Osteocyte (in vitro differentiated cells): ENCODE measurements at places on chromosomes 4 and X. TPM values are rescaled to one million over a fixed set of nuclear protein-coding genes. Genes with fewer than 3 reads are reported as not detected.
A peak's percentile ranks its signal among the peaks of the same experiment; 100 is the strongest.

The AMTN gene
- total RNA-seq = not detected in 2 replicates

The AWAT2 gene
- not detected in 2 replicates for total RNA-seq

- DNase-seq = no peak
These were observed 125.3 kb downstream of the CCNG2 start for GRCh38 chr4:77282305-77282704.

DNA sequence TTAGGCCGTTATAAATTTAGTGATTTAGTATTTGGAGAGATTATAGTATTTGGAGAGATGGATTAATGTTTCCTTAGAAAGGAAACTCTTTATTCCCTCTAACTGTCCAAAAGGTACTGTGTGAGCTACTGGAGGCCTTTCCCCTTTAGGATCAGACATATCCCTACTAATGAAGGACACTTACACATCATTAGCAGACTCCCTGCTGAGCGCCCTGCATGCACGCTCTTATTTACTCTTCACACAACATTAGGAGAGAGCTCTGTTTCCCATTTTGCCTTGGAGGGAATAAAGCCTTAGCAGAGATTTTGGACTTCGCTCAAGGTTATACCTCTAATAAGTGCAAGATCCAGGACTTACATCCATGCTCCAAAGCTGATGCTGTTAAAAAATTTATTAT is 17.8 kb upstream of the STOX2 start:
- no peak for DNase-seq

GRCh38 chr4:3009422-3009821 is 46.1 kb downstream of the GRK4 start:
- no peak for DNase-seq

DNA sequence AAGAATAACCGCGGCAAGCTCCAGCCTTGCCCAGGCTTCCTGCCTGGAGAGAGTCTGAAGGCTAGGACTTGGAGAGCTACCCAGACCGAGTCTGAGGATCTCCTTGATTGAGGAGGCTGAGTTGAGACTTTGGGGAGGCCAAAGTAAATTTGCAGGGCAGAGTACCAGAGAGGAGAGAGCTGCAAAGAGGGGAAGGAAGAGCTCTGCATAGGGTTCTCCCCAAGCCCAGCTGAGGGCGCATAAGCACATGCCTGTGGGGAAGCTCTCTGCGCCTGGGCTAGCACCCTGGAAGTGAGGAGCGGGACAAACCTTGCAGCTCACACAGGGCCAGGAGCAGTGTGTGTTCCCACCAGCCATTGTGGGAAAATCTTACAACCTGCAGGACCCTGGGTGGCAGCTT is 56.1 kb downstream of the FAM193A start:
- DNase-seq = no peak

- no peak for DNase-seq
These were observed 170.5 kb downstream of the CDS1 start for GRCh38 chr4:84753321-84753972.

- DNase-seq = no peak
These were observed 21.7 kb upstream of the EGFL6 start for GRCh38 chrX:13547671-13548070.

- no peak for DNase-seq
These were observed 7.6 kb upstream of the DLG3 start for GRCh38 chrX:70437011-70437410.

DNA sequence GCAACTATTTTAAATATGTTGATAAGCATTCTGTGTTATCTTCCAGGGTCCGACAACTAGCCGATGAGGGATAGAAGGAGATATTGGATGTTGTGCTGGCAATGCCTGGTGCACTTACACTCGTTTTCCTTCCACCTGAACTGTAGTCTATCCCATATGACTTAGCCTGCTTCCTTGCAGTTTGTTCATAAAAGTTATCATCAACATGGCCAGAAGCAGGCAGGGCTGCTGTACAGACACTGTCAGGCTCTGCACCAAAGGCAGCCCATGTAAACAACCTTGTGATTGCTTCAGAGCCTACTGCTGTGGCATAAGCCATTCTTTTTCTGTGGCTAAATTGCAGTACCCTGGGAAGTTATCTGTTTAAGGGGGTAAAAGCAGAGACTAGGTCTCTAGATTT is 1.6 kb downstream of the MAPK10 start:
- DNase-seq = no peak

The TEX13D gene
- not detected in 2 replicates for total RNA-seq

The ZNF718 gene
- total RNA-seq = 5.8 and 5.9 TPM in 2 replicates

DNA sequence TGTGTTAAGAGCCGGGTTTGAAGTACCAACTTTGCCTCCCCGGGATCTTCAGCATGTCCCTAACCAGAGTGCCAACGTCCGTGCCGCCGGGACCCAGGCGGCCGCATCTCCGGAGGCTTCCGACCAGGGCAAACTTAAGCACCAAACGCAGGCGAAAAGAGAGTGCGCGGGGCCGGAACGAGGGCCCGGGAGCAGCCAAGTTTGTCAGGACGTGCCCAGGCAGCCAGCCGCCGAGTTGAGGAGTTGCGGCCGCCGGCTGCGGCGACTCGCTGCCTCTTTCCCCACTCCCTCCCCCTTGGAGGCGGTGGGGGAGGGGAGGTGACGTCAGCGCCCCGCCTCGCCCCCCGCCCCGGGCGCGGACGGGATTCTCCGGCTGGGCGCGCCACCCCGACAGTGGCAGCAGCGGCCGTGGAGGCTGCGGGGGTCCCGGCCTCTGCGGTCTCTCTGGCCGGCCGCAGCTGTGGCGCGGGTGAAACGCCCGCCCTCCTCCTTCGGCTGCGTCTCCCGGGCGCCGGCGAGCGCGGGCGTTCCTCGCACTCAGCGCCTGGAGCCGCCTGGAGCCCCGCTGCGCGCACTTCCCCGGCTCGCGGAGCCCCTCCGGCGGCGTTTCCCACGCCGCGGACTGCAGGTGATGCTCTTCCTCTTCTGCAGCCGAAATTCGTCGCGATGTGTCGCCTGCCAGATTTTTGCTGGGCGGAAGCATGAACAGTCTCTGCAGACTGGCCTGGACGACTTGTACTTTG is 2.9 kb upstream of the FAT1 start:
- DNase-seq = peak; percentile 94

- no peak for DNase-seq
These were observed 740.6 kb upstream of the FAM241A start for GRCh38 chr4:111404673-111405072.

The NEUROG2 gene
- not detected in 2 replicates for total RNA-seq

The TLR3 gene
- 7.5 and 8.2 TPM in 2 replicates for total RNA-seq

GRCh38 chr4:82747686-82748575 is 50.7 kb downstream of the SCD5 start:
- no peak for DNase-seq

DNA sequence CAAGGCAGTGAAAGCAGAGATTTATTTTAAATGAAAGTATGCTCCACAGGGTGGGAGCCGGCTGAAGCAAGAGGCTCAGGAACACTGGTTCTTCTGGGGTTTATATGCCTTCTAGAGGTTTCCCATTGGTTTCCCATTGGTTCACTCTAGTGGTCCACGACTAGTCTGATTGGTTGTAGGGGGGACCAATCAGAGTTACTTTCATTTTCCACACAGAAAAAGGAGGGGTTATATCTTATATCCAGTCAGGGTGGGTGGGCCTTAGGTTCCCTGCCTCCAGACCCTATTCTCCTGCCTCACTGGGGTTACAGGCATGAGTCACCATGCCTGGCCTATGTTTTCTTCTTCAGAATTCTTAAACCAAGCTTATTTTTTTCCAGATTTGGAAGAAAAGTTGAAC is 101.6 kb downstream of the KLHL8 start:
- no peak for DNase-seq

- DNase-seq = no peak
These were observed 148.7 kb downstream of the ENOX2 start for GRCh38 chrX:130754353-130754752.

The MAGEC3 gene
- total RNA-seq = not detected in 2 replicates

GRCh38 chr4:137519406-137519805 is 12.9 kb downstream of the PCDH18 start:
- DNase-seq = no peak

DNA sequence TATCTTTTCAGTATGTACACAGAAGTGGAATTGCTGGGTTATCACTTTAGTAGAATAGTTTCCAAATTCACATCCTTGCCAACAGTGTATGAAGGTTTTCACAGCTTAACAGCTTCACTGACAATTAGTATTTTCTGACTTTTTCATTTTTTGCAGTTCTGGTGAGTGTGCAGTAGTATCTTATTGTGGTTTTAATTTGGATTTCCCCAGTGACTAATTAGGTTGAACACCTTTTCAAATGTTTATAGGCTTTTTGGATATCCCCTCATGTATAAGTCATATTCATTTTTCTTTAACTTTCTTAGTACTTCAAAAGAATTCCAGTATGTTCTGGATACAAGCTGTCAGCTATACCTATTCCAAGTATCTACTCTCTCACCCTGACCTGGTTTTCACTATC is 37.1 kb downstream of the BRCC3 start:
- DNase-seq = no peak

GRCh38 chr4:112898357-112899141 is 150.9 kb upstream of the ANK2 start:
- DNase-seq = no peak

DNA sequence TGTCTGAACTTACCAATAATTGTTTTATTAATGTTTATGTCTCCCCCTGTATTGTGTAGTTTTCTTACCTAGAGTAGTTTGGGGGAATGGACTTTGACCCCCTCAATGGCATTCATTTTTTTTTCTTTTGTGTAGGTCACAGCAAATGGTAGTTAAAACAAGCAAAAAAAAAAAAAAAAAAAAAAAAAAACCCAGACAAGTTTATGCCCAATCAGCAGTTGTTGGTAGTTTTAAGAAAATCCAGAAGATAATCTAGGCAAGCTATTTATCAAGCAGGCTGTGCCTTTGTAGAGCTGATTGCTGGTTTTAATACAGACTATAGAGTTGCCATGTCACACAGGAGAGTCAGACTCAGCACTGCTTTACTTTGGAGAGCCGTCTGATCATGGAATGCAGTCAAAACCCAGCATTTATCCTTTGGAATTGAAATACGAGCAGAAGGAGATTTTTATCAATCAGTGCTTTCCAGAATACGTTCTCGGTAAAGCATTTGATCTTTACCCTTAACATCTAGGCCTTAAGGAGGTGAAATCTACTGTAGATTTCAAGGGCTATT is 16.6 kb downstream of the DCUN1D4 start:
- no peak for DNase-seq

The RAB41 gene
- not detected in 2 replicates for total RNA-seq

- no peak for DNase-seq
These were observed 72.8 kb downstream of the CLCN5 start for GRCh38 chrX:49995107-49995731.

The ACSL1 gene
- 28.6 and 29.3 TPM in 2 replicates for total RNA-seq

DNA sequence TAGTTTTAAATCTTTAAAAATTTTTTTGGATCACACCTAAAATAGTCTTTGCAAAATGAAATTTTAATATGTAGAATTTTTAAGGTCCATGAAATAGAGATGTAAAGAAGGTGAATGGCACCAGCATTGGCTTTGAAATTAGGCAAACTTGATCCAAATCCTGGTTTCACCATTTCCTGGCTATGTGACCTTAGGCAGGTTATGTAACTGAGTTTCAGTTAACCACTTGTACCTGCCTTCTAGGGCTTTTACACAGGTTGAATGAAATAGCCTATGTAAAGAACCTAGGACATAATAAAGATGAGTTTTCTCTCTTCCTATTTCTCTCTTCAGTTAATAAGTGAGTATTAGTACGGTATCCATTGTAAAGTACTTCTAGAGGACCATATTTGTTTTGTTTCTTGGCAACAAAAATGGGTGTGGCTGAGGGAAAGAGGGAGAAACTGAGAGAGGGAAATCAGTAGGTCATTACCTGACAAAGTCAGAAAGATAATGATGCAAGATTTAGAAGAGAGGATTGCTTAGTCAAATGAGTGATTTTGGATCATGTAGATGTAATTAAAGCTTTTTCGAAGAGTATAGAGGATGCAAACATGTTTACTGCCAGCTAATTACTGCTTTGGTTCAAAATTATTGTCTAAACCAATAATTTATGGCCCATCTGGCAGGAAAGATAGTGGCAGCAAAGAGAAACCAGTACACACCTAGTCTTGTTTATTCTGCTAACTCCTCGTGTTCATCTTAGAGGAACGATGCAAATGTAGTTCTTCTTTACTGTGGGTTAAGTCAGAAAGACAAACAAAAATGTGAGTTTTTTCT is 81.9 kb downstream of the PDLIM5 start:
- no peak for DNase-seq

- DNase-seq = no peak
These were observed 226.2 kb upstream of the TENM3 start for GRCh38 chr4:182017038-182017437.

The SNCA gene
- 7.9 and 8.8 TPM in 2 replicates for total RNA-seq

The CRLF2 gene
- total RNA-seq = not detected in 2 replicates

- DNase-seq = no peak
These were observed 93.7 kb upstream of the AP1S2 start for GRCh38 chrX:15948318-15948660.

DNA sequence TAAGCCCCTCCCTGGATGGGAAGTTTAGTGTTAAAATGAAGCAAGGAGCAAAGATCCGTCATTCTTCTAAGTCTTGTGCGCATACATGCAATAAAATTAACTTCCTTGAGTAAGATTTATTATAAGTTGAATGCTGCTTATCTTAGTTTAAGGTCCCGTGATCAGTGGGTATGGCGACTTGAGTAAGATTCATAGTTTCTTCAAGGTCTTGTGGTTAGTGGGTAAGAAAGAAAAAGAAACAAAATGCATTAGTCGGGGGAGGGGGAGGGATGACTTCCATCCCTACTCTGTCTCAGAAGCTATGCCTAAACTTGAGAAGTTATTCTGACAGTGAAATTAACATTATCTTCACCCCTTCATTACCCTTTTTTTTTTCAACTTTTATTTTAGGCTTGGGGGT is 127.3 kb upstream of the MAGEB16 start:
- no peak for DNase-seq

GRCh38 chrX:22323541-22323940 is 50.8 kb downstream of the CBLL2 start:
- no peak for DNase-seq

The PDCL2 gene
- not detected in 2 replicates for total RNA-seq

GRCh38 chr4:150152766-150153165 is 74.5 kb downstream of the DCLK2 start:
- no peak for DNase-seq

DNA sequence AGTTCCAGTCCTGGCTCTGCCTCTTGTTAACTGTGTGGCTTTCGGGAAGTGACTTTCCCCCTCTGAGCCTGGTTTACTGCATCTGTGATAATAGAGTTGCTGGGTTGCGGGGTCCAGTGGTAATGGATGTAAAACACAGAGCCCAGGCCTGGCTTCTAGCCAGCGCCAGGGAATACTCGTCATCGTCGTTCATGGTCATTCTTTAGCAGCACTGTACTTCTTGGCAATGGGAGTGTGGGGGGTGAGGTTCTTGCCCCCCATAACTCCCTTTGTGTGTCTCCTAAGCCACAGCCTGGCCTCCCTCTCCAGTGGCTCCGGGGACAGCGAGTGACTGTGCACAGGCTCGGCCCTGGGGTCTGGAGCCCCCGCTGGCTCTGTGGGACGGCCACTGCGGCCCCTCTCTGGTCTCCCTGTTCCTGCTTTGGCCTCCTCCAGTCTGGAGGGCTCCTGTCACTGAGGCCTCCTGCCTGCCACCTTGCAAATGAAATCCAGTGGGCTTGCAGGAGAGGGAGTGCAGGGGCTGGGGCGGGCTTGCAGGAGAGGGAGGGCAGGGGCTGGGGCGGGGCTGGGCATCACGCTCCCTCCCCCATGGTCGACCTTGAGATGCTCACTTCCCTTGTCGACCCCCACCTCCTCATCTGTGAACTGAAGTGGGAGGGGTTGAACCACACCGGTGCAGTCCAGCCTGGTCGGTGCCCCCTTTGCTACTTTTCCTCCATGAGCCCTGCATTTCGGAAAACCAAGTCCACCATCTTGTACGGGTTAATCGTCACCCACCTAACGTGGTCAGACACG is 13.2 kb downstream of the PSAPL1 start:
- peak; percentile 81 for DNase-seq
